ENCODE measurements at places on chromosomes 4 and X.

DNA sequence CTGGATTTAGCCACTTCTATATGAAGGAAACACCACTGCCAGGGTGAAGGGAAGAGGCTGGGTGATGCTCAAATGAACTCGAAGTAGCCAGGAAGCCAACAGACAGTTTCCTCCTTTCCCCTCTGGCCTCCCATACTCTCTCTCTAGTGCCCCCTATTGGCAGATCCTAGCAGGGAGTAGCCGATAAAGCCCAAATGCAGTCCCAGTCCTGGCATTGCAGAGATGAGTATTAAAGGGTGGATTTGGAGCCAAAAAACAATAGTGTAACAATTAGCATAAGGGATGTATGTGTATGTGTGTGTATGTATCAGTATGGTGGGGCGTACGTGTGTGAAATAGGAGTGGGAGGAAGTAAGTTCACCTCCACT is 213.8 kb upstream of the LDB2 start:
- no peak for DNase-seq

- no peak for DNase-seq
Measured at GRCh38 chr4:40987151-40987550, 227.2 kb downstream of the APBB2 start.

DNA sequence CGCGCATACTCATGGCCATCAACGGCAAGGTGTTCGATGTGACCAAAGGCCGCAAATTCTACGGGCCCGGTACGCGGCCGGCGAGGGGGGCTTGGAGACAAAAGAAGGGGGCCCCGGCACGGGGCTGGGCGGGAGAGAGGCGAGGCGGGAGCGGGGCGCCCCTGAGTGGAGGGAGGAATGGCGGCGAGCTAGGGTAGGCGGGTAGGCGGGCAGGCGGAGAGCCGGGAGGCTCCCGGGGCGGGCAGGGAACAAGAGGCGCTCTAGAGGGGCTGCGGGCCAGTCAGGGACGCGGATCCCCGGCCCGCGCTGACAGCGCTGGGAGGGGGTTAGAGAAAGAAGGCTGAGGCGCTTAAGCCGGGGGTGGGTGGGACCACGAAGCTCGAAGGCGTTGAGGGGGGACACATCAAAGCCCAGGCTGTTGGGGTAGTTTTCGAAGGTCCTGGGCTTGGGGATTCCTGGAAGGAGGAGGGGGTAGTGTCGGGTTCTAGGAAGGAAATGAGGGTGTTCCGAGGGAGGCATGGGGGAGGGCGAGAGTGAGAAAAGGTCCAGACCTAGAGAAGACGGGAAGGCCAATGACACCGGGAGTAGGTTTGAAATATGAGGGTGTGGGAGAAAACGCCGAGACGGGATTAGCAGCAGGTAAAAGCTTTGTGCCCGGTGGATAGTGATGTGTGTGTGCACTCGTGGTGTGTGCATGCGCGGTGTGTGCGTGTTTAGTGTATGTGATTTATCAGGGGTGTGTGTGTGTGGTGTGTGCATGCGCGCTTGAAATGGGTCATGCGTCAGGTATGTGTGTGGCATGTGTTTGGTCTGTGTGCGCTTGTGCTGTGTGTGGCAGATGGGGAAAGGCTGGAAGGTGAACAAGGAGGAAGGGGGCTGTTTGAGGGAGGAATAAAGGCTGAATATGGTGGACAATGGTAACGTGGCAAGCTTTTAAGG is 807 bp downstream of the PGRMC1 start:
- DNase-seq: peak; percentile 47

DNA sequence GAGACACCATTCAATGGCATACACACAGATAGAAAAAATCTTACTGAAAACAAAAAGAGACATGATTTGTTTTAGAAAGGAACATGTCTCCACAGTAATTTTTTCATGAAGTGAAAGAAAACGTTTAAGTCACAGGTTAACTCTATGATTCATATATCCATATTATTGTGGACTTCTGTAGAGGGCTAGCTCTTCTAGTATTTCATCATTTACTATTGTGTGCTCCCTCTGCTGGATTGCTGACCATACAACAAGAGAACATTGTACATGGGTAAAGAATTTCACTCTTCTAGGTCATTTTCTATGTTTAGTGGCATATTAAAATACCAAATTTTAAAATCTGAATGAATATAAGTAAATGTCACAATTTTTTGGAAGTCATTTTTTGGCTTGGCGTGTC is 91.8 kb upstream of the POU3F4 start:
- DNase-seq: no peak

DNA sequence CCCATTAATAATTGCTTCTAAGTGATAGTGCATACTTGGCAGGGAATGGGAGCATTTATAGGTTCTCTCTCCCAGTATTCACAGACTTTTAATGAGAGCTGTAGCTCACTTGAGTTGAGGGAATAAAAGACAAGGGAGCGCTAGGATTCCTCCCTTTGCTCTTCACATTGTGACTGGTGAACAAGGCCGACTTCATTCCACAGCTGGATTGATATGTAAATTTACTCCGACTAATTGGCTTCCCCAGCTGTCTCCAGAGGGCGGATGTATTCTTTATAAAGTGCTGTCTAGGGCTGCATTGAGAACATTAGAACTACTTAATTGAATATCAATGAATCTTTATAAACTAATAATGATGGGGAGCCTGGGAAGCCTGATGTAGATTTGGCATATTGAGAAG is 63.4 kb downstream of the GPR50 start:
- DNase-seq: no peak
